ENCODE measurements at places on chromosomes 6 and 20.

GRCh38 chr6:32195652-32195901 lies 3.1 kb upstream of the GPSM3 start:
- peak; percentile 100 for DNase-seq

GRCh38 chr6:43788301-43788700 lies 18.3 kb downstream of the VEGFA start:
- no peak for DNase-seq

DNA sequence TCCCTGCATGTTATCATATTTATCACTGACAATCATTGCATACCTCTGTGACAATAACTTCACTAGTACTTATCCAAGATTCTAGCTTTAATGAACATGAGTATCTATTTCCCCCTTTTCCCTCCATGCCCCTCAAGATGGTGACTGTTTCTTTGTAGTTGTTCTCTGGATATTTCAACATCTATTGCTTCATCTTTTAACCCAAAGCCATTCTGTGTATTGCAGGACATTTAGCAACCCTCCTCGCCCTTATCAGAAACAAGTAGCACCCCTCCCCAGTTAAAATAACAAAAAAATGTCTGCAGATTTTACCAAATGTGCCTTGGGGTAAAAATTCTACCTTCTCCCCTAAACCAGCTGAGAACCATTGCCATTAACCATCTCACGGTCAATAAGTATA lies 979.8 kb upstream of the MANEA start:
- no peak for DNase-seq

- no peak for DNase-seq
These were observed 27.8 kb upstream of the TMEM14A start for GRCh38 chr6:52643158-52643557.

- DNase-seq, result no peak
These were observed 115.3 kb downstream of the LCA5 start for GRCh38 chr6:79421707-79422484.

- DNase-seq, result no peak
These were observed 13.8 kb downstream of the CFAP206 start for GRCh38 chr6:87421576-87421975.

DNA sequence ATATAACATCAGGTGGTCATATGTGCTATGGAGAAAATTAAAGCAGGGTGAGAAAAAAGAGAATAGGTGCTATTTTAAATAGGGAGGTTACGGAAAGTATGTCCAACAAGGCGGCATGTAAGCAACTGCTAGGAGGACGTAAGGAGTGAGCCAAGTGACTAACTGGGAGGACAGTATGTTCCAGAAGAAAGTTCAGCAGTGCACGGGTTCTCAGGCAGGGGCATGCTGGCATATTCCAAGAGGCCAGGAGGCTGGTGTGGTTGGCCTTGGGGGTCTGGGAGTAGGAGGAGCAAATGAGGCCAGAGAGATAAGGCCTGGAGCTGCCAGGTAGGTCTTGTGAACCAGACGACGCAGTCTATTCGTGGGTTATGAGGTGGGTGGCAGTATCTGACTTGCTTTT lies 112.4 kb downstream of the ARMC2 start:
- DNase-seq, result no peak

DNA sequence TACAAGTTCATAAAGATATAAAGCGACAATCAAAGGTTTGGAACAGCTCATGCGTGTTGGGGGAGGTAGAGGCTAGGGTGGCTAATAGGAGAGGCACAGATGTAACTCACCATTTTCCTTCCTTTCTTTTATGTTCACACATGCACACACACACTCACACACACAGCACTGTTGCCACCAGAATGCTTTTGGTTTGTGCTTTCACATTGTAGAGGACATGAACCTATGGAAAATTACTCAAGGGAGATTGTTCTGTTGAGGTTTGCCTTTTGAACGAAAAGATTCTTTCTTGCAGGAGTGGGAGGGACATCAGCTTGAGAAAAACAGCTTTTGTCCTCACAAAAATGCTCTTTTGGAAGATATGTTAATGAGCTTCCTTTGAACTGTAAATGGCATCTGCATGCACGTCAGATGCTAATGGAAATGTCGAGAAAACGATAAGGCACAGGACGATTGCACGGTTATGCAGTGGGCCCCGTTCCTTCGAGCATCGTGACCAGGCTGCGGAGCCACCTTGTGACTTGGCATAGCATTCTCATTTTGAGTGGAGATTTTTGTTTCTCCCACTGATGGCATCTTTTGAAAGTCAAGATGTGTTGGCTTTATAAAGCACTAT lies 724.1 kb downstream of the KIF16B start:
- DNase-seq, result no peak

DNA sequence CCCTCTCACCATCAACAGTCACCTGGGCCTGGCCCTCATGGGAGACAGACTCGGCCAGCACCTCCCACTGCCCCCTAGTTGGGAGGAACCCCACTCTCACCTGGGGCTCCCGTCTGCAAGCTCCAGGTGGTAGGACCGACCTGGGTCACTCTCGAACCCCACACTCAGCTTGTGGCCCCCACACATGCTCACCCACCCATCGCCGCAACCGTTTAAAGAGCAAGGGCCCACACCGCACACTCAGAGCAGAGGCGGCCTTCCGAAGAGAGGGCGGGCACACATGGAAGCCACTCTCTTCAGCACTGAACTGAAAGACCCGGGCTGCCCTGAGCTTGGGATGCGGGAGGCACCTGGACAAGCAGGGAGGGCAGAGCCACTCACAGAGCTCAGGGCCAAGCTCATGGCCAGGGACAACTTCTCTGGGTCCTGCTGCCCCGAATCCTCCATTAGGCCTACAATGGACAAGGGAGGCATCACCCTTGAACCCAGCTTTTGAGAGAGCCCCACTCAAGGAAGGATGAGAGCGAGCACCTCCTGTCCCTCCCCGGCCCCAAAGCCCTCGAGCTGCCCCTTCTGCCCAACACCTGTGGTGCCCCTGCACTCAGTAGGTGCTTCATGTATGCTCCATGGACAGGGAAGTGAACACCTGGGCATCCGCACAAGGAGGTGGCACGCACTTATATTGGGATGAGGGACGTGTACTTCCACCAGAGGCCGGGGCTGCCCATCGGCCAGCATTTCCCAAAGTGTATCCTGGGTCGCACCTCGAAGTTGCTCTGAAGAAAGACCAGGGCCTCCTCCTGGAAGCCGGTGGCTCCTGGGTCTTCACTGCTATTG lies 50.4 kb downstream of the YTHDF1 start:
- no peak for DNase-seq

DNA sequence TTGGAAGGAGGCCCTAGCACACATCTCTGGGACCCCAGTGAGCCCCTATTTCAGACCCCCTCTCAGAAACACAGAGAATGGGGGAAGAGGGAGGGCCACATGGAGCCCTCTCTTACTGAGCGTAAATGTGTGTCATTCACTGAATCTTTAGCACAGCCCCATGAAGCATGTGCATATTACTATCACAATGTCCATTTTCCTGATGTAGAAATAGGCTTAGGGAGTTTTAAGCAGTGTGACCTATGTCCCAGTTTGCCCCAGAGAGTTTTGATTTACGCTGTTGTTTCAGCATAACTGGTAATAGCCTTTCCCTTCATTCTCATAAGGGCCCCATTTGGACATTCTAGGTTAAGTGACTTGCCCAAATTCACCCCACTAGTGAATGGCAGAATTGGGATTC lies 25.0 kb upstream of the TCP11 start:
- DNase-seq, result no peak

DNA sequence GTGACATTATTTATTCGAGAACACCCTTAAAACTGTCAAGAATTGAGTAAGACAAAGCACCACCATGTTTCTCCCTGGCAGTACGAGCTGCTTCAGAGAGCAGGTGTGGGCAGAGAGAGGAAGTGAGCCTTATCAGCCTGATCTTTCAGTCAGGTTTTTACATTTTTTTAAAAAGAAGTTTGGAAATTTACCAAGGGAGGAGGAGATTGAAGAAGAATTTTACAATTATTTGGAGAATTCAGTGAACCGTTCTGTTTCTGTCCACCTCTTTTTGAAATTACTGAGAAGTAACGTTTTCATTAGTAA lies 75.5 kb downstream of the ZDHHC14 start:
- DNase-seq, result no peak

- no peak for DNase-seq
These were observed 85.5 kb upstream of the NT5E start for GRCh38 chr6:85364344-85364743.

DNA sequence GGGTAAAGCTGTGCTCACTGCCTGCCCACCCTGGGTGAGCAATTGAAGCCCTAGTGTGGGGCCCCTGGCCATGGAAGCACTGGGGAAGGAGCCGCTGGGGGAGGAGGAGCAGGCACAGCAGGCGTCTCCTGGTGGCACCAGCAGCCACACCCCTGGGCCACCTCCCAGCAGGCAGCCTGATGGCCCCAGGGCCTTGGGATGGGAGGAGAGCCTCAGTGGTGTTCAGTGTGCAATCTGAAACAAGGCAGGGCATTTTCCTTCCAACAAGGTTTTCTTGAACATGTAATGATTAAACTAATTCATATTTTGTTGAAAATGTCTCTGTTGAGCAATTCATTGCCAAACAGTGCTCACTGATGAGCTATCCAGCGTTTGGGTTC lies 151.0 kb downstream of the ZDHHC14 start:
- DNase-seq, result no peak

GRCh38 chr20:17848249-17849048 lies 120.1 kb downstream of the SNX5 start:
- no peak for DNase-seq

DNA sequence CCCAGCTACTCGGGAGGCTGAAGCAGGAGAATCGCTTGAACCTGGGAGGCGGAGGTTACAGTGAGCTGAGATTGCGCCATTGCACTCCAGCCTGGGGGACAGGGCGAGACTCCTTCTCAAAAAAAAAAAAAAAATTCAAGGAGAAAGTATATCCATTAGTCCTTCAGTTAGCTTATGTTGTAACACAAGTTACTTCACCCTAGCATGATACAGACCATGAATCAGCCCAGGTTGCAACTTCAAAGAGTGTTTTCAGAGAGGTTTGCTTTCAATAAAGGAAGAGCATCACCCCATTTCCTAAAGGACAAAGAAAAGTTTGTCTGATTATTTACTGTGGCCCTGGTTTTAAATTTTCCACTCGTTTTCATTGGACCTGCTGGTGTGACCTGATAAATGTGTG lies 73.0 kb downstream of the SERAC1 start:
- DNase-seq, result no peak

GRCh38 chr6:29236634-29237033 lies 64.9 kb upstream of the OR14J1 start:
- DNase-seq, result no peak

- DNase-seq, result no peak
These were observed 52.7 kb downstream of the DLL1 start for GRCh38 chr6:170237999-170238740.

GRCh38 chr20:47040506-47041125 lies 146.0 kb downstream of the EYA2 start:
- DNase-seq, result no peak

DNA sequence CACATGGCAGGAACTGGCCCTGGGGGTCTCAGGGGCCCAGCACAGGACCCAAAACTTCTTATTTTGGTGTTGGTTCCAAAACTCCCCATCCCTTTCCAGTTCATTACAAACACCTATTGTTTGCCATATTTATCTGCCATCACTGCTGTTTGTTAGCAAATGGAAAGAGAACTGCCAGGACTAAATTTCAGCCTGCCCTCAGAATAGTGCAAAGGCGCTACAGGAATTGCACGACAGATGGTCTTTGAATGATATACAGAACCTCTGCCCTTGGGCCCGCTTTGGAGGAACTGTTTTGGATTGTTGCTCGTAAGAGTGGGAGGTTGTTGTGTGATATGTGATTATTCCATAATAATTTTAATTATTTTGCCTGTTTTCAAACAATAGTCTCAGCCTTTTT lies 199.0 kb upstream of the FBXL4 start:
- DNase-seq, result no peak

DNA sequence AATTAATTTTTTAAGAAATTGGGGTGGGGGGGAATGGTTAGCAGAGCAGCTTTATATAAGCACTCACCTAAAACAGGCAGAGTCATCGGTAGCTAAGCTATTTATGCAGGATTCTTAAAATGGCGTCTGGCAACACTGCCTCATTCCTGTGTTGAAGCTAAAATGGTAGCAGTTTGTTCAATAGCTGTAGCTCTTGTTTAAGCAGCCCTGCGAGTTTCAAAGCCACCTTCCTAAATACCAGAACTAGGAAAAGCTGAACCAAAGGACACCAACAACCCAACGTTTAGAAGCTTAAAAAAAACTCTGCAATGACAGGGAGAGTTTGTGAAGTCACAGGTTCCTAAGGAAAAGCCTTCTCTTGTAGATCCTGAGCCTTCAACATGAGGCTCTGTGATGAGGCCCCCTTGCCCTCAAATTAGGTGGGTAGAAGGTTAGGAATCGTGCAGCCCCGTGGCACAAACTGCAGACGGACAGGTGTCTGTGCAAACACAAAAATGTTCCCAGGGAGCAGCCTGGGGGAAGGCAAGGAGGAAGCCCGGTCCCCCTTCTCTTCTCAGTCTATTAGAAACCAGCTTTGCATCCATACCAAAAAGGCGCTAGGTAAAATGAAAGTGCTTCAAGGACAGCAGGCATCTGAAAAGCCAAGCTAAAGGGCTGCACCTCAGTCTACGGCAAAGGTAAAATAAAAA lies 4.7 kb downstream of the ZMYND8 start:
- DNase-seq, result no peak

DNA sequence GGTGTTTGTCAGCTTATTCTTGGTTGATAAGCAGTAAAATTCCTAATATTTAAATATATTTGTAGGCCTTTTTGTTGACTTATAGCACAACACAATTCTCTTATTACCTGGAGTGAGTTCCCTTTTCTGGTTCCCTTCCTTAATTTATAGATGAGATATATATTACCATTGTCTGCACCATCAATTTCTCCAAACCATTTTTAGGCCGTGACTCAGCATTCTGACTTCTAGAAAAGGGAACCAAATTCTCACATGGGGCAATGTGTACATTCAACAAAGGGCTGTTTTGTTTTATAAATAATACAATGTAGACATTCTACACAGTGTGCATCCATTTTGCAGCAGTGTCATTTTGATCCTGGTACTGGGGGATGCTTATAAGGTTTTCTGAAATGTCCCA lies 52.8 kb downstream of the NCOA7 start:
- peak; percentile 71 for DNase-seq

GRCh38 chr6:125192610-125192930 lies 39.0 kb downstream of the TPD52L1 start:
- DNase-seq, result no peak

- DNase-seq, result no peak
These were observed 445.1 kb upstream of the JAG1 start for GRCh38 chr20:11118802-11119380.

- peak; percentile 35 for DNase-seq
These were observed 402.9 kb upstream of the RUNX2 start for GRCh38 chr6:44925100-44925739.

DNA sequence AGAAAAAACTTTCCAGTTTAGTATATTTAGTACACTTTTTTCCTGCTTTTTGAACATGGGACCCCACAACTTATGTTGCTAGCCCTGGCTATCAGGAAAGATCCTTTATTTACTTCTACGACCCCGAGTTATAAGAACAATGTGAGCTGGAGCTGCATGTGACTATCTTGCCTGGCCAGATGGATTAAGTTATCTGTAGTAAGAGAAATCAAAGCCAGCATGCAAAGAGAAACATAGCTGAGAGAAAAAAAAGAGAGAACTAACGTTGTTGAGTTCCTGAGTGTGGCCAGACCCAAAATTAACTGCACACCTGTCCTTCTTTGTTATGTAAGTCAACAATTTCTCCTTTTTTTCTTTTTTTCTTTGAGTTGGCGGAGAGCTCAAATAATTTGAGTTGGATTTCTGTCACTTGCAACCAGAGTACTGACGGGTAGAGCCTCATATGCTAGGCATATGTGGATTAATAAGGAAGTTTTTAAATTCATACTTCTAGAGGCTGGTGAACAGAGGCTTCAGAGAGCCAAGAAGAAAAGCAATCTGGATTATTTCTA lies 219.5 kb downstream of the HACE1 start:
- DNase-seq, result no peak

GRCh38 chr6:37862992-37863391 lies 43.5 kb downstream of the ZFAND3 start:
- no peak for DNase-seq
